Renal pelvis (tissue), 12 donors: ENCODE measurements at places on chromosomes 5 and 9.

- DNase-seq, result no peak
Measured at GRCh38 chr5:24788829-24789514, 144.2 kb upstream of the CDH10 start.

DNA sequence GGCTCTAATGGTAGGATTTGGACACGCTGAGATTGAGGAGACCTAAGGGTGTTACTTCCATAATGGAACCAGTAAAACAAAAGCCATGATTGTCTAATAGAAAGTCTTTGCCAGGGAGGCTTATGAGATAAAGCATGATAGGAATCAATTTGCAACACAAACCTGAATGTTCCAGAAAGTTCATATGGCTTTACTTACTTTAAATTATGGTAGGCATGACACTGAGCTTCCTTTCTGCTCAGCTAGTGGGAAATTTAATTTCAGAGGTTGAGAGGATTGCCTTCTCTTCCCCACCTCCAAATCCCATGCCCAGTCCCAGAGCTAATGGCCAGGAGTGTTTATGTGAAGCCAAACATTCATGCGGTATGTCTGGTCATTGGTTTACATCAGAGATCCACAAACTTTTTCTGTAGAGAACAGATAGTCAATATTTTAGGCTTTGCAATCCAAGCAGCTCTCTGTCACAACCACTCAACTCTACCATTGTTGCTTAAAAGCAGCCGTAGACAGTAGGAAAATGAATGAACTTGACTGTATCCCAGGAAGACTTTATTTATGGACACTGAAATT lies 114.5 kb downstream of the UGCG start:
- no peak for DNase-seq

DNA sequence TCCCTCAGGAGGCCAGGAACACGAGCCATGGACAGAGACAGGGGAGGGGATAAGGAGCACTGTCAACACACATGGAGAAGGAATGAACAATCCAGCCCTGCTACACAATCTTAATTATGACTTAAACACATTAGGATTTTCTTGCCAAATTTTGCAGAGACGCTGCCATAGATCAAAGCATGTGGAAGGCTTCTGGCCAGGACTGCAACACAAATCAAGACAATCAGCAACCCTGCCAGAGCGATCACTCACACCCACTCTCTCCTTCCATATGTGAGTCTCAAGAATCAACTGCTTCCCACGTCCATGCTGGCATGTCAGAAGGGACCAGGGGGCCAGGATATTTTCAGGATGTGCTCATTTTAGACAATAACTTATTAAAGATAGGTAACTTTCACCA lies 85.6 kb downstream of the ROR2 start:
- no peak for DNase-seq

GRCh38 chr5:176491901-176492300 lies 43.7 kb downstream of the FAF2 start:
- DNase-seq, result no peak

DNA sequence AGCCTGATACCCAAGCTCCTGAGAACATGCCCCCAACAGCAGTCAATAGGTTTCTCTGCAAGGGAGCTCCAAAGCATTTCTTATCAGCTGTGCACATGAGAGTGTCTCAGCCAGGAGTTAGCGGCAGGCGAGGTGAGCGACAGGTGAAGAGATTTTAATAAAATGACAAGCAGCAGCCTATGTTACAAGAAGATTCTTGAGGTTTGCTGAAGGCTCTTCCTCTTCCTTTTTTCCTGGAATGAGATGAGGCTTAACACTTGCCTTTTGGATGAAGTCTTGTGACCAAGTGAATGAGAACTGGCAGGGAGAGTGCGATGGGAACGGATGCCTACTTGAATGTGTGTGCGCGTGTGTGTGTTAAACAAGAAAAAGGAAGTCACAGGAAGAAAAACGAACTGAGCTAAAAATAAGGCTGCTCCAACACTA lies 76.1 kb downstream of the SHB start:
- DNase-seq, result no peak

DNA sequence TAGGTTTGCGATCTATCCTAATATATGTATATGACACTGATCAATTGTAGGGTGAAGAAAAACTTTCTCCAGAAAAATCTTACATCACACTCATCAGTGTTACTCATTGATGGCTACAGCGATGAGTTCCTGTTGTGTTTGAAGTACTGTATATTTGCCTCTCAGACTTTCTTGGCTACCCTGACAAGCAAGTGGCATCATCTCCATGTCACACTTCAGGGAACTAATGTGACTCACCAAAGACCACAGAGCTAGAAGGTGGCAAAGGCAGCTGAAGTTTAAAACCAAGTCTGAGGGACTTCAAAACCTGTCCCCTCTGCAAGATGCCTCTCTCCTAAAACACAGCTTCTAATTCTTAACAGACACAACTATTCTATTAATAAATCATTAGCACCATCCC lies 451.4 kb downstream of the CTNND2 start:
- DNase-seq, result no peak

GRCh38 chr9:2854617-2855016 lies 10.7 kb upstream of the PUM3 start:
- DNase-seq, result no peak

DNA sequence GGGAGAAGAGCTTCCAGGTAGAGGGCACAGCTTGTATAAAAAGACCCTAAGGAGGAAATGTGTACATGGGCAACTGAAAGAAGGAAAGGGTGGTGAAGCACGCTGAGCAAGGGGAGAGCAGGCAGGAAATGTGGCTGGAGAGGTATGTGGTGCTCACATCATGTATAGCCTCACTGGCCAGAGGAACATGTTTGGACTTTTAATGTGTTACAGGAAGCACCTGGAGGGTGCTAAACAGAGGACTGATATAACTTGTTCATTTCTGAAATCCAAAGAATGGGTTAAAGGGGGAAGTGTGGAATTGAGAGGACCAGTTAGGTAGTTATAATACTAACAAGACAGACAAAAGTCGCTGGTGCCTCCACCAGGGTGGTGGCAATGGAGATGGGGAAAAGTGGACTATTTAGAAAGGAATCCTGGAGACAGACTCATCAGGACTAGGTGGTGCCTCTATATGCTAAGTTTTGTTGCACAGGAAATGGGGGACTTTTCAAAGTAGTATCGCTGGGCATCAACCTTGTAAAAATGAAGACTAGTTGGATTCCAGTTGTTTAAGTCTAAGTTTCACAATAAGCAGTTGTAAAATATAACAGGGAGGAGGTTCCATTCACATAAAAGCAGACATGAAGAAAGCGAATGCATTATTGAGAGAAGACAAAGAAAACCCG lies 63.1 kb upstream of the CD180 start:
- no peak for DNase-seq

- no peak for DNase-seq
Measured at GRCh38 chr5:9544056-9544455, 1.8 kb downstream of the SEMA5A start.

DNA sequence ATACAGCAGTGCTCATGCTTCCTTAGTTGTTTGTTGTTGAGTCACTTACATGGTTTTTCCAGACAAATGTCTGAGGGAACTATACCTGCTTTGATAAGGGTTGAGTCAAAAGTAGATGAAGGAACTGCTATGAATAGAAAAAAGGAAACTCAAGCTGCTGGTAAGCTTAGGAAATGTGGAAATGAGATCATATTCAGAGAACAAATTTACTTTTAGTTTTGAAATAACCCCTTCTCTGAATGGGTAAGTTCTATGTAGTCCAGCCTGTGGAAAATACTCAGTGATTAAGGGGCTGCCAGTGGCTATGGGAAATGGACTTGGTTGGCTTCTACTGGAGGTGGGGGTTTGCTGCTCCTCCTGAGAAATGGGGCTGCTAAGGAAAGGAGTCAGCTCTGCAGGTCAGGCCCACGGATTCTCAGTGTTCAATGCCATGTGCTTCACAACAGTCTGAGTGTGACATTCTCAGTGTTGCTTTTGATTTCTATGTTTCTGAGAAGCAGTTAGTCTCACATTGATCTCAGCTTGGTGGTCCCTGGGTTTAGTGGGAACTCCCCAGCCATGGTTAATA lies 47.7 kb upstream of the GLRX start:
- no peak for DNase-seq

GRCh38 chr9:121736934-121737462 lies 85.6 kb downstream of the DAB2IP start:
- no peak for DNase-seq

GRCh38 chr5:157464519-157465171 lies 4.6 kb downstream of the NIPAL4 start:
- DNase-seq, result no peak

DNA sequence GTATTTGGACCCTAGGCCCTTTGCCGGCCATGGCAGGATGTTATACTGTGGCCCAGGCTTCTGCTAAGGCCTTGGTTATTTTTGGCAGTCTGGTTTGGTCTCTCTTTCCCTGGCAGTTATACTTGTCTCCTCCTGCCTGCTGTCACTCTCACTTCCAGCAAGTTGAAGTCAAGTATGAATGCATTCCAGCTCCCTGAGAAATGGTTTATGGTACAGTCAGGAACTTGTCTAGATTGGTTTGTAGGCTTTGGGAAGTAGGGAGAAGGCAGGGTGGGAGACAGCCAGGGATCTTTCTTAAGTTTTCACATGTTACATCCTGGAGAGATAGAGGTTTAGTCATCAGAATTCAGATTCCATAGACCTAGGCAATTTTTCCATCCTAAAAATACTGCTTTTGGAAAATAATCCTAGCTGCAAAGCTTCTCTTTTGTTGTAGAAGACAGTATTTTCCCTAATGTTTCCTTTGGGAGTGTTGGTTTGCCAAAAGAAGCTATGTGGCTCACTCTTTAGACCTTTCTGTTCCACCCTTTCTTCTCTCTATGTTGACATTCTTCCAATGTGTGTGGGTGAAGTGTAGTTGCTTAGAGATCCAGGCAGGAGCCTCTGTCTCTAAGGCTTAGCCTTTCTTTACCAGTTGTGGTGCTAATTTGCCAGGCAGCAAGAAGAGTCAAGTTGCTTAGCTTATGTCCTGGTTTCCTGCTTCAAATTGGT lies 2.5 kb upstream of the KDM3B start:
- DNase-seq, result no peak

GRCh38 chr5:144117412-144117811 lies 53.0 kb downstream of the YIPF5 start:
- no peak for DNase-seq

GRCh38 chr9:88776717-88777497 lies 214.4 kb upstream of the S1PR3 start:
- no peak for DNase-seq

- no peak for DNase-seq
Measured at GRCh38 chr9:93958819-93959682, 3.9 kb upstream of the BARX1 start.

DNA sequence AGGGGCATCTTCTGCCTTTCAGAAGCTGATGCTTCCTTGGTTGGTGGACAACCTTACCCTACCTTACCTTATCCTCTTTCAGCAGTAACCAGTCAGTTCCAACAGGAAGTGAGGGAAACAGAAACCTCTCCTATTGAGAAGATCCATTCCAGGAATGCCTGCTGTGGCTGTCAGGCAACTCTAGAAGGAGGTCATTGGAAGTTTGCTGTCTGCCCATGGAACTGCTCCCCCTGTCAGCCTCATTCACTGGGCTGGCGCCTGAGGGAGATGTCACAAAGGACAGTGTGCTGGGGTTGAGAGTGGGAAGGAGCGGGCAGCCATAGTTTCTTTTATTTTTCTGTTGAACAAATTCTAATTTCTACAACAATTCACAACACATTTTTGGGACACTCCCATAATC lies 54.7 kb downstream of the IRX1 start:
- no peak for DNase-seq

- no peak for DNase-seq
Measured at GRCh38 chr9:135244271-135245221, 157.1 kb downstream of the OLFM1 start.

DNA sequence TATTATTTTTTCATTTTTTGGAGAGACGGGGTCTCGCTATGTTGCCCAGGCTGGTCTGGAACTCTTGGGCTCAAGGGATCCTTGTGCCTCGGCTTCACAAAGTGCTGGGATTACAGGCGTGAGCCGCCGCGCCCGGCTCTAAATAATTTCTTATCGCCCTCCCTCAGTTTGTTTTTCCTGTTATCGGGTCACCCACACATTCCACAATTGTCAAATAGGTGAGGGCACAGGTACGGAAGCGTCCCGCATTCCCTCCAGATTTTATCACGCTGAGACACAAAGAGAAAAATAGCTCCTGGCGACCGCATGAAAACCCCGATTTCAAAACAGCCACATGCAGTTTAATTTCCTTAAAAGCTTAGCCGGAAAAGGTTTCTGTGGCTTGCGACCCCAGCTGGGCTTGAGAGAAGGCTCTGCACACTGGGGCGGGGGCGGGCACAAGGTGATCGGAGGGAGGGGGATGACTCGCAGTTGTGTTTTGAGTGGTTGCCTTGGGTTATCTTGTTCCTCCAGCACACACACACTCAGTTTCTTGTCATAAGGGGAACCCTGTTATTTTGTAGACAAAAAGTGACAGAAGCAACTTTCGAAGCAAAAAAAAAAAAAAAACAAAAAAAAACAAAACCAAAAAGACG lies 717 bp upstream of the IQGAP2 start:
- peak; percentile 65 for DNase-seq

DNA sequence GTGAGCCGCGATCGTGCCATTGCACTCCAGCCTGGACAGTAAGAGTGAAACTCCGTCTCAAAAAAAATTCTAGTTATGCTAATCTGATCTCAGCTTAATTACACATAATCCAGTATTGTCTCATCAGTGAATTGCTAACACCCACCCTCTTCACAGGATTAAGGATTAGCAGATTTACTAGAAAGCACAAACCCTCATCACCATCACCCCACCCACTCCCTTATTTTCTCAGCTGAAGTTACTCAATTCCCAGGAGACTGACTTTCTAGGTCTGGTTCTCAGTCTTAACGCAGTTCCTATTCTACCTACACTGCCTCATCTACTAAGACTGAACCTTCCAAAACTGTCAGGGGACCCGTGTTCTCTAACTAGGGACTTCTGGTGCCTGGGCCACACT lies 9.0 kb downstream of the TOR1B start:
- DNase-seq, result no peak

DNA sequence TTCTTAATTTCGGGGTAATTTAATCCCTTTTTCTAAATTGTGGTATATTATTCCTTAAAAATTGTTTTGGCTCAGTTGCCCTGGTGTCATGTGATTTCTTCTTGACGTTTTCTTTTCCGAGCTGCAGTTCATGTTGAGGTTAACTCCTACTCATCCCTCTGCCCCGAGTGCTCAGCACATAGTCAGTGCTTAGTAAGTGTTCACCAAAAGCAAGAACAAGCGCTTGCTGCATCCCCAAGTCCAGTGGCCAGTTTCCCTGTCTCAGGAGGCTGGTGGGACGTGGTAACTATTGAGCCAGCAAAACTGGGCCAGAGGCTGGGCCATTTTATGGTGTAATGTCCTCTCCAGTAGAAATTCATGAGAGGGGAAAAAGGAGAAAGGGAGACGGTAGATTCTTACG lies 23.3 kb downstream of the TRIO start:
- DNase-seq, result no peak

GRCh38 chr9:35859310-35859989 lies 10.8 kb downstream of the OR13J1 start:
- DNase-seq, result no peak

- peak; percentile 39 for DNase-seq
Measured at GRCh38 chr5:24539613-24540012, 105.2 kb downstream of the CDH10 start.

GRCh38 chr5:60738461-60738860 lies 38.5 kb upstream of the DEPDC1B start:
- no peak for DNase-seq
